ENCODE measurements at places on chromosomes 2 and 18. TPM values are rescaled to one million over a fixed set of nuclear protein-coding genes. Genes with fewer than 3 reads are reported as not detected.

DNA sequence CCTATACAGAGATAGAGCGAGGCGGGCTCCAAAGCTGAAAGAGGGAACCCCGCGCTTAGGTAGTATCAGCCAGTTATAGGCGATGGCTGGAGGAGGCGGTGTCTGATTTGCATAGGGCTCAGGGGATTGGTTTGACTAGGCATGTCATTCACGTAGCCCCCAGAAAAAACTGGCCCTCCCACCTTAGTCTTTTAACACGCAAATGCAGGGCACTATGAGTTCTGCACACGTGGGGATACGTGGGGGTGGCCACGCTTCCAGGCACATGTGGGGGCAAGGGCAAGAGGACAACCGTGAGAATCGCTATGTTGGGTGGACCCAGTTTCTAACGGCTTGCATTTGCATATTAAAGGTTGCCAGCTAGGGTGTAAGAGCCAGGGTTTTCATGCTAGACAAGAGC is 56.7 kb upstream of the MSTN start:
- DNase-seq, result peak; percentile 70

GRCh38 chr2:118726821-118727220 is 120.6 kb downstream of the EN1 start:
- no peak for DNase-seq

DNA sequence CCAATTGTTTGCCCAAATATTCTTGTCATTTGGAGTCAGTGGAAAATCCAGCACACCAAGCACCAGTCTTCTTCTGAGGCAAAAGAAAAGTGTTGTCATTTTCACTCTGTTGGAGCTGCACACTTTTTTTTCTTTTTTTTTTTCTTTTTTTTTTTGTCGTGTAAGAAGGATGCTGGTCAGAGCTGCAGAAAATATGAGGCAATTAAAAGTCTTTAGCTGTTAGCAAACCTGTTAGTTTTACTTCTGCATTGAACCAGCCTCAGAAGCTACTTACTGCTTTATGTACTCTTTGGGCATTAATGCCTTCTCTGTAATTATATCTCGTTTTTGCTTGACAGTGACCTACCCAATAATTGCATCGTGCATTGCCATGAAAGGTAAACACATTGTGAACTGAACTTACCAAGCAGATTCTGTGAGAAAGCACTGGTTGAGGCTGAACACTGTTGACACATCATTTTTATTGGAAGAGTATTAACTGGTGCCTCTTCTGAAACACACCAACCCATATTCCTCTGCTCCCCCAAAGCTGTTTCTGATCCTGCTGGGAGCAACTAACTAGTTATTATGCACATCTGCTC is 165.4 kb downstream of the CAPN13 start:
- no peak for DNase-seq

The DSC1 gene
- total RNA-seq, result 54.0 TPM

The KCNS3 gene
- total RNA-seq, result 3.7 TPM

The GREB1 gene
- 3.1 TPM for total RNA-seq
